Placental epithelial cell (primary cell): ENCODE measurements at places on chromosomes 7 and 10. TPM values are rescaled to one million over a fixed set of nuclear protein-coding genes. Genes with fewer than 3 reads are reported as not detected.

Gene FOXI2
- total RNA-seq, result not detected in 2 replicates

Gene AKR1D1
- total RNA-seq, result not detected in 2 replicates

Gene CCL26
- total RNA-seq, result not detected in 2 replicates

Gene TFR2
- total RNA-seq, result 1.2 and 1.7 TPM in 2 replicates

Gene FAM13C
- total RNA-seq, result not detected in 2 replicates

Gene NKX2-3
- total RNA-seq, result not detected in 2 replicates

Gene DRGX
- not detected in 2 replicates for total RNA-seq

Gene PURB
- 12.2 and 13.4 TPM in 2 replicates for total RNA-seq

Gene NSUN5
- 18.1 and 35.5 TPM in 2 replicates for total RNA-seq

Gene CNPY1
- not detected in 2 replicates for total RNA-seq

Gene GIMAP4
- total RNA-seq, result not detected in 2 replicates

Gene UBN2
- total RNA-seq, result 9.0 and 12.2 TPM in 2 replicates

Gene NANOS1
- total RNA-seq, result 0.65 and 4.7 TPM in 2 replicates

Gene RELN
- total RNA-seq, result under 0.01 TPM in 1 of 2 replicates, not detected in the other

Gene INA
- total RNA-seq, result 3.5 and 6.2 TPM in 2 replicates

Gene C10orf105
- not detected in 2 replicates for total RNA-seq

Gene NME8
- total RNA-seq, result not detected in 2 replicates

Gene NFKB2
- 15.3 and 19.0 TPM in 2 replicates for total RNA-seq

Gene H2BK1
- not detected in 2 replicates for total RNA-seq

Gene TMEM236
- total RNA-seq, result 0.39 and 0.43 TPM in 2 replicates

Gene PILRA
- under 0.01 and 0.22 TPM in 2 replicates for total RNA-seq

Gene LEP
- under 0.01 TPM in 2 replicates for total RNA-seq

Gene PLEKHS1
- total RNA-seq, result not detected in 2 replicates

Gene SSC4D
- total RNA-seq, result 1.6 and 6.3 TPM in 2 replicates

Gene NPSR1
- not detected in 2 replicates for total RNA-seq

Gene DDX21
- total RNA-seq, result 16.5 and 34.3 TPM in 2 replicates

Gene CALML3
- not detected in 2 replicates for total RNA-seq

Gene ACBD7
- under 0.01 and 0.98 TPM in 2 replicates for total RNA-seq

Gene OR13A1
- total RNA-seq, result 0.22 TPM in 1 of 2 replicates, not detected in the other

Gene NFE2L3
- total RNA-seq, result under 0.01 TPM in 1 of 2 replicates, not detected in the other

Gene ICA1
- 9.2 and 25.9 TPM in 2 replicates for total RNA-seq

Gene CPVL
- total RNA-seq, result 11.4 and 15.4 TPM in 2 replicates

Gene VSIR
- 3.9 and 6.3 TPM in 2 replicates for total RNA-seq
